ENCODE measurements at places on chromosomes 7 and 10. TPM values are rescaled to one million over a fixed set of nuclear protein-coding genes. Genes with fewer than 3 reads are reported as not detected.

- DNase-seq = no peak
These were observed 331.8 kb downstream of the NRG3 start for GRCh38 chr10:82206831-82207230.

- no peak for DNase-seq
These were observed 34.8 kb upstream of the NUB1 start for GRCh38 chr7:151306860-151307259.

GRCh38 chr7:109215341-109215740 is 645.7 kb downstream of the DNAJB9 start:
- DNase-seq = peak; percentile 83

- no peak for DNase-seq
These were observed 7.1 kb upstream of the ZNF33B start for GRCh38 chr10:42645516-42645915.

DNA sequence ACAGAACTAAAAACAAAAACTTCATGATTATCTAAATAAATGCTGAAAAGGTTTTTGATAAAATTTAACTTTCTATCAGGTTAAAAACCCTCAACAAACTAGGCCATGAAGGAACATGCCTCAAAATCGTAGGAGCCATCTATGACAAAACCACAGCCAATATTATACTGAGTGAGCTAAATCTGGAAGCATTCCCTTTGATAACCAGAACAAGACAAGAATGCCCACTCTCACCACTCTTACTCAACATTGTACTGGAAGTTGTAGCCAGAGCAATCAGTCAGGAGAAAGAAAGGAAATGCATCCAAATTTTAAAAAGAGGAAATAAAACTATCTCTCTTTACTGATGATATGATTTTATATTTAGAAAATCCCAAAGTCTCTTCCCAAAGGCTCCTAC is 228.7 kb downstream of the CHRM2 start:
- no peak for DNase-seq

Gene IMPDH1
- 25.1 TPM for polyA plus RNA-seq

Gene CCDC7
- polyA plus RNA-seq = 0.93 TPM

DNA sequence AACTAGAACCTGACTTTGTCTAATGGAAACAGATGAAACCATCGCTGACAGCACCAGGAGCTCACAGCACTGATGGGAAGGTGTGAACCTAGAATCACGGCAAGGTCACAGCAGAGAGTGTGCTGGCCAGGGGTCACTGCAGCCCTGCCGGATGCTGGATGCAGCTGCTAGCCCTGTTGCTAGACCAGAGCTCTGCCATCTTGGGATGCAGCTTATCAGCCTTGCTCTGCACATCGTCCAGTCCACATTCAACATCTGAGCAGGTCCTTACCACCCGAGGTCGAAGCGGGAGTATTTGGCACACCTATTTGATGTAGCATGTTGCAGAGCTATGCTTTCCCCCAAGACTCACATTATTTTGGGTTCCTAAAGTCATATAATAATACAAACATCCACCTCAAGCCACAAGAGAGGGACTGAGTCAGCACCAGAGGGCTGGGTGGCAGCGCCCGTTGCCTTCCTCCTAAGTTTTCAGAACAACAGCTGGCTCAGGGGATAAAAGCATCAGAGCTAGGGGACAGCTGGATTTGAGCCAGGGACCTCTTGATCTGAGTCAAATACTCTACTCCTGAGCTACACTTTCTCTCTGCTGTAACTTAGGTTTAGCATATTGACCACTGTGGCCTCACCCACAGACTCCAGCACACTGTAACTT is 135.3 kb downstream of the ZNF467 start:
- DNase-seq = no peak

DNA sequence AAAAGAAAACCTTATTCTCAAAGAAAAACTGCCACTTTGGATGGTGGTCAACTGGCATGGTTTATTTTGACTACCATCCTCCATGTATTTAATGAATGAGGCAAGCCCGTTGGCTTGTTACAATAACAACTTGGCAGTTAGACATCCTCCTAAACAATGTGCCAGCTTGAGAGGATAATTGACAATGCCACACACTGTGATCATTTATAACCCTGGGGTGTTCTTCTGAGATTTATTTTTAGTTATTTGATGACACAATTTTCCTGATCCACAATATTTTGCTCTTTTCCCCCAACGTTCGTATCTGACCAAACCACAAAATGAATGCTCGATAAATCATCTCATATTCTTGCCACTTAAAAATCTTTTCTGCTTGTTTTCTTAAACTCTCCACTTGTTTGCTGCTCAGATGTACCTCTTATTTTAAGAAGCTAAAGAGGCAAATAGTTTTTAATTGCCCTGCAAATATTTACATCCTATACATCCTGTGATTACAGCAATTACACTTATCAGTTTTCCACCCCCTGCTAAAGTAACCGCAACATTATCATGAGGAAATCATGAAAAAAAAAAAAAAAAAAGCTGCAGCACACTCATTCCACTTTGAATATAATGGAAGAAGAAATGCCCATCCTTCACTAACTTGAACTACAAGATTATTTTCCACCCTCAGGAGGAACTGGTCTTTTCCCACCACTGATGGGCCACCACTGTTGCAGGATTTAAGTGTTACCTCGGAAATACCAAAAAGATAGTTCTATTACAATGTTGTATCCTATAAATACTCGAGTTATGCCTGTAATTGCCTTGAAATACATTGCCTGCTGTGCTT is 119.9 kb downstream of the MBL2 start:
- DNase-seq = peak; percentile 64

DNA sequence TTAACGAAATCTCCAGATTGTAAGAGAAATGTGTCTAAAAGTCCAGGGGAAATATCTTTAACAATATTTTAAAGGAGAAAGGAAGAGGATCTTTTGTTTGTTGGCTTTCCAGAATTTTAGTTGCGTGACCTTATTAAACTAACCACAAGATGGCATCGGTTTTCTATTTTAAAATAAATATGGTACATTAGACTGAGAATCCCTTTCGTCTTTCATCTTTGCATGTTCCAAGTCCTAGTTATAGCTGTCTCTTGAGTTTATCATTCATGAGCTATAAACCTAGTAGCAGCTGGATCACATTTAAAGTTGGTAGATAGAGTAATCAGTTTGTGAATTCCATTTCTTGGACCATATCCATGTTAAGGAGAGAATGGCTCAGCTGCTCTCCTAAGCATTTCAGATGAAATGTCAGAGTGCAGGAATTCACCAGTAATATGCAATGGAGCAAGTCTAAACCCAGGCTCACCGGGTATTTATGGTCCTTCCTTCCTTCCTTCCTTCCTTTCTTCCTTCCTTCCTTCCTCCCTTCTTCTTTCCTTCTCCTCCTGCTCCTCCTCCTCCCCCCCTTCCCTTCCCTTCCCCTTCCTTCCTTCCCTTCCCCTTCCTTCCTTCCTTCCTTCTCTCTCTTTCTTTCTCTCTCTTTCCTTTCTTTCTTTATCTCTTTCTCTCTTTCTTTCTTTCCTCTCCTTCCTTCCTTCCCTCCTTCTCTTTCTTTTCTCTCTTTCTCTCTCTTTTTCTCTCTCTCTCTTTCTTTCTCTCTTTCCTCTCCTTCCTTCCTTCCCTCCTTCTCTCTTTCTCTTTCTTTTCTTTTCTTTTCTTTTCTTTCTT is 57.8 kb upstream of the RAB18 start:
- DNase-seq = peak; percentile 42

DNA sequence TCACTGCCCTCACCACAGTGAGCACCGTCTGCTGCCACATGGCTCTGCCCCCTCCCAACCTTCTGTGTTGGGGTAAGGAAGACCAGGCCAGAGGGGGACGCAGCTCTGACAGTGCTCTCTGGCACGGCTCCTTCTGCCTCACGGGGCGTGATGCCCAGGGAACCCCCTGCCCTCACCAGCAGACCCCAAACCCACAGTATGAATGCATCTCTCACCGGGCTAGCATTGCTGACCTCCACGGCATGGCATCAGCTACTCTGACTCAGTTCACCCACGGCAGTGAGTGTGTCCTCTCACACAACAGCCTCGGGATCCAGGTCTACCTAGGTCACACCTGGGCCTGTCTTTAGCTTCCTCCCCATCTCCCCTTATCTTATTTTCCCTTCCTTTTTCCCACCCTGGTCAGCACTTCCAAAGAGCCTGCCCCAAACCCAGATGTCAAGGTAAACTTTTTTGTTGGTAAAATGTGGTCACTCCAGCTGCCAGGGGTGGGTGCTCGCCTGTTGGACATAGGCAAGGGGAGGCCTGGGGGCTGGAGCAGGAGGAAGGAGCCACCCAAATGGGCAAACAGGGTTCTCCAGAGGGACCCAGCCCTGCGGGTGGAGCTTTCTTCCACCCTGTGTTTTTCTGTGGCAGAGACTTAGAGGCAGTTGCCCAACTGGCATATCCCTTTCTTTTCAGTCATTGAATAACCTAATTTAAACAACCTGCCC is 4.4 kb downstream of the CALML3 start:
- DNase-seq = no peak

DNA sequence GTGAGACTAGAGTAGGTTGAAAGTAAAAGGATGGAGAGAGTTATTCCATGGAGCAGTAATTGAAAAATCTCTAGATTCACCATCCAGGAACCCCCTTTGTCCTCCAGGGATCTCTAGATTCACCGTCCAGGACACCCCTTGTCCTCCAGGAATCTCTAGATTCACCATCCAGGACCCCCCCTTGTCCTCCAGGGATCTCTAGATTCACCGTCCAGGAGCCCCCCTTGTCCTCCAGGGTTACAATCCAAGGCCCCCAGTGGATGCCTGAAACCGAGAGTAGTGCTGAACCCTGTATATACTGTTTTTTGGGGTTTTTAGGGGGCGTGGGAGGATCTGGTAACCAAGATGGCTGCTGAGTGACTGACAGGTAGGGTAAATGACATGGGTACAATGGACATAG is 38.3 kb upstream of the PPP2R2D start:
- DNase-seq = no peak

- DNase-seq = no peak
These were observed 43.1 kb downstream of the DENND2A start for GRCh38 chr7:140597428-140597949.

DNA sequence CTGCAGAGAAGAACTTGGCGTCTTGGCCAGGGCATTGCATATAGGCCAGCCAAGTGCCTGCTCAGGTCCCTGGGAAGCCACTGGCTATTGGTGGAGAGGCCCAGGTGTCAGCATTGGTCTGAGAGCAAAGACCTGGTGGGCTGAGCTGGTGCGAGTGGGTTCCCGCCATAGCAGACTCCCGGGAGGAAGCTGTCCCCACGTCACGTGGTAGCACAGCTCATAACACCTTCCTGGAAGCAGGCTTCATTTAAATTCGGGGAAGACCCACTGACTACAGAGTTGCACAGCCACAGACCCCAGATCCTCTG is 130.5 kb downstream of the WDR37 start:
- DNase-seq = no peak

GRCh38 chr7:46653848-46654247 is 732.8 kb upstream of the IGFBP3 start:
- no peak for DNase-seq

GRCh38 chr10:4590807-4591206 is 235.2 kb upstream of the AKR1E2 start:
- DNase-seq = no peak

- DNase-seq = no peak
These were observed 7.7 kb downstream of the DGKB start for GRCh38 chr7:14894826-14895225.

Gene CLDN3
- 116 TPM for polyA plus RNA-seq

GRCh38 chr7:154860621-154861375 is 142.1 kb downstream of the PAXIP1 start:
- DNase-seq = no peak

- no peak for DNase-seq
These were observed 36.6 kb downstream of the POR start for GRCh38 chr7:75951506-75951905.

Gene UPK3BL2
- 1.7 TPM for polyA plus RNA-seq

DNA sequence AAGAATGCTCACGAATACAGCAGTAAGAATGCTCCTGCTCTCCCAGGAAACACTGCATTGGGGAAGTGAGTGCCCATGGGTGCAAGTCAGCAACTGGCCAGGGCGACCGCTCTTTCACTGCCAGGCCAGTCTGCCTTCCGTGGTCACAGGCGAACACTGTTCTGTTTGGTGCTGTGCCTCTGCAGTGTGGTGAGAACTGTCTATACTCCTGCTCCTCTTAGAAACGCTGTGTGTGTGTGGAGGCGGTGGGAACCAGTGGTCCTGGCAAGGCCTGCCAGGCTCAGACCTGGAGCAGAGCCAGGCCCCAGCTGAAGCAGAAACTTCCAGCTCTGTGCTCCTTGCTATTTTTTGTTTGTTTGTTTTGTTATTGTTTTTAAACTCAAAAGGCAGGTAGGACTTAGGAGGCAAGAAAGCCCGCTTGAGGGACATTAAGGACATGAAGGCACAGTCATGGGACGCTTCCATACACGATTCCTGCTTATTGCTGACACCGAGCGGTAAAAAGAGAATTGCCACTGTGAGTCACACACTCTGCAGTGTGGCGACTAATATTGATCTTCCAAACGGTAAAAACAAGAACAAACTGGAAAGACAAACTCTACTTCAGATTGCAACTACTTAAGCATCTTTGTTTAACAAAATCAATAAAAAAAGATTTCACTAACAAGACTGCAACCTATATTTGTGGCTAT is 430.8 kb downstream of the DNAJB6 start:
- DNase-seq = peak; percentile 70

GRCh38 chr7:18194616-18195015 is 167.0 kb upstream of the PRPS1L1 start:
- no peak for DNase-seq

GRCh38 chr10:7133278-7133677 is 277.6 kb downstream of the SFMBT2 start:
- no peak for DNase-seq

Gene HIBADH
- 34.8 TPM for polyA plus RNA-seq

GRCh38 chr10:63120554-63120953 is 12.6 kb upstream of the NRBF2 start:
- no peak for DNase-seq

Data from brain (organoid and tissue), 16 donors.